ENCODE measurements at places on chromosomes 11 and 22.

DNA sequence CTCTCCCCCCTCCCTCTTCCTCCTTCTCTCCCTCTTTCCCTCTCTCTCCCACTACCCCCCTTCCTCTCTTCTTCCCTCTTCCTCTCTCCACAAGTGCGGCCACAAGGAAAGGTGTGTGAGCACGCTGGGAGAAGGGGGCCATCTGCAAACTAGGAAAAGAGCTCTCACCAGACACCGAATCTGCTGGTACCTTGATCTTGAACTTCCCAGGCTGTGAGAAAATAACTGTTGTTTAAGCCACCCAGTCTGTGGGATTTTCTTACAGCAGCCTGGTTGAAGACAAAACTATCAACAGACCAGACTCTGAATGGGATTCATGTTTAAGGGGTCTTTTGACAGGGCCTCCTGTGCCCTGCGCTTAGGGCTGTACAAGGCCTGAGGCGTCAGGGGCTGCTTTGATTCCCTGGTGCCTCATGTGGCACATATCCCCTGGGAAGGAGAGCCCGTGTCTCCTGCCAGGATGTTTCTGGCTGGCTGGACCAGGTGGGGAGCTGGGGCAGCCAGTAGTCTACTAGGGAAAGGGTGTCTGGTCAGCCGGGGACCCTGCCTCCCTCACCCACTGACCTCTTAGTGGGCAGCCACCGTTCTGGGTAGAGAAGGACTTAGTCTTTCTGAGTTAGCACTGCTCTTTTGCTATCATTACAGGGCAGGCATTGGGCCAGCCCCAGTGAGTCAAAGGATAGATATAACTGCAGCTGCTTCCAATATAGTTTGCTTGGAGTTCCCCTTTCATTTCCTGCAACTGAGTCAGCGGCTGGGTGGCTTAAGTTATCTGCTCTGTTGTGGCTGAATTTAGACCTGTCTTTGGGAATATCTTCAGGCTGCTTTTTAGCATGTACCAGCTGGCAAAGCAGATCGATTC, 6.2 kb downstream of the PANX1 start:
- DNase-seq, result no peak

DNA sequence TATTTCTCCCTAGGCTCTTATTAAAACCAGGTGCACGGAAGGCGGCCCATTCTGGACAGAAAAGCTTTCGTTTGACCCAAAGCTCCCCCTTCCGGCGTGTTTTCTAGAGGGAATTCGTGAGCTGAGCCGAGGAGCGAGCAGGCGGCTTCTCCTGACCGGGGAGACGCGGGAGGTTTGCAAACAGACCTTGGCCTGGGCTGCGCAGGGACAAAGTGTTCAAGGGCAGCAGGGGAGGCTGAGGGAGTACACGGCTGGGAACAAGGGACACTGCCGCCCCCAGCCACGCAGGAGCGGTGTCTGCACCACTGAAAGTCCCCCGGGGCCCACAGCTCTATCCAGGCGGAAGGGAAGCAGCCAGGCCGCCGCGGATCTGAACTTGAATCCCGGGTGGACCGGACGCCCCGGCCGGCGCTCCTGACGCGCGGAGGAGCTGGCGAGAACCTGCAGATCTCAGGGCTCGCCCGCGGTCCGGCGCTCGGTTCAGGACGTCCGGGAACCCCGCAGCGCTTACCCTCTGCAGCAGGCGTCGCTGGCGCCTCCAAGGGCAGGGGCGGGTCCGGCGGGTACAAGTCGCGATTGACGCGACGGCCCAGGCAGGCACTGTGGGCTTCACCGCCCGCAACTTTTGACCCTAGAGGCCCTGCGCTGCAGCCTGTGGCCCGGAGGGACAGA, 101.9 kb downstream of the WT1 start:
- no peak for DNase-seq

- DNase-seq, result no peak
Observed at GRCh38 chr22:25069758-25070481, 117.4 kb downstream of the KIAA1671 start.

GRCh38 chr11:26204101-26204500, 127.8 kb upstream of the ANO3 start:
- no peak for DNase-seq

- DNase-seq, result no peak
Observed at GRCh38 chr22:46796566-46797195, 34.2 kb downstream of the TBC1D22A start.
